ENCODE measurements at places on chromosomes 2 and 18.
A peak's percentile ranks its signal among the peaks of the same experiment; 100 is the strongest.

GRCh38 chr2:133837441-133838094 lies 269.3 kb upstream of the NCKAP5 start:
- DNase-seq: no peak

DNA sequence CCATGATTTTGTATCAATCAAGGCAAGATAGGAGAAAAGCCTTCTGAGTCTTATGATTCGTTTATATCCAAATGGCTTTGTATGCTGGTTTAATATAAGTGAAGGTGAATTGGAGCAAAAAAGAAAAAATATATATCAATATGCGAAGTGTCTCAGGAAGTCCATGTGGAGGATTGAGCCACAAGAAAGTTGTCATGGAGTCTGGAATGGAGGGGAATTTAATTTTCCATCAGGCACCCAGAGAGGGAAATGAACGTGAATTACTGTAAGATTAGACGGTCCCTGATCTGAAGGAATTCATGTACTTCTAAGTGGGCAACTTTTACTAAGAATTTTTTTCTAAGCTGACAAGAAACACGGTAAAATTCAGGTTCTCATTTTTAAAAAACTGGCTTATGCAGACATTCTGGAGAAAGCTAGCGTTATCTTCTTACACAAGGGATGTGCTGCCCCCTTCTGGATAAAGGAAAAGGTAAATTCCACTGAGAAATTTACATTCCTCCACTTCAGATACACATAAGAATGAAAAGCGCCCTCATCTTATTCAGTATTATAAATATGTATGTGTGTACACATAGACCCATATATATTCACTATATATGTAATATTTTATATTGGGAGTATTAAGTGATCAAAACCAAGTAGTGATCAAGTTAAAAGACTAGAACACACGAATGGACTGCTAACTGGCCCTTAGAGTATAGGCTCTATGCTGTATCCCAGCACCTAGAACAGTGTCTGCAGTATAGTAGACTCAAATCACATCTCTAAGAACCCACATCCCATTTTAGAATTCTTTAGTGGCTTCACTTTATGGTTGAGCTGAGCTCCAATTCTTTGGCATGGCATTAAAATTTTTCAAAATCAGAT lies 289.0 kb upstream of the TFPI start:
- DNase-seq: peak; percentile 27

GRCh38 chr2:180554330-180554729 lies 426.1 kb upstream of the UBE2E3 start:
- no peak for DNase-seq

DNA sequence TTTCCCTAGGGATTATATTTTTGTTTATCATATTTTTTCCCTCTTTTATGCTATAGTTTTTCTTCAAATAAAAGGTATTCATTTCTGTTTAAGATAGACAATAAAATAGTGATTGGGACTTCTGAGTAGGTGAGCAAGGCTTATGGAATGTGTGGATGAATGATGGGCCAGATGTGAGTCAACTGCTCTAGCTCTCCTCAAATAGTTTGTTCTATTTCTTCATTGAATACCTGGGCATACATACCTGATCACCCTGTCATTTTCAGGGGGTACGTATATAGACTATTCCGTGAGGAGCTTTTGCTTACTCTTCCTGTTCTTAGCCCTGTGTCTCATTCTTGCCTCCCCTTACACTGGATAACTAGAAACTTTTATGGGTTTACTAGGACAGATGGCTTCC lies 41.9 kb downstream of the BABAM2 start:
- DNase-seq: no peak

DNA sequence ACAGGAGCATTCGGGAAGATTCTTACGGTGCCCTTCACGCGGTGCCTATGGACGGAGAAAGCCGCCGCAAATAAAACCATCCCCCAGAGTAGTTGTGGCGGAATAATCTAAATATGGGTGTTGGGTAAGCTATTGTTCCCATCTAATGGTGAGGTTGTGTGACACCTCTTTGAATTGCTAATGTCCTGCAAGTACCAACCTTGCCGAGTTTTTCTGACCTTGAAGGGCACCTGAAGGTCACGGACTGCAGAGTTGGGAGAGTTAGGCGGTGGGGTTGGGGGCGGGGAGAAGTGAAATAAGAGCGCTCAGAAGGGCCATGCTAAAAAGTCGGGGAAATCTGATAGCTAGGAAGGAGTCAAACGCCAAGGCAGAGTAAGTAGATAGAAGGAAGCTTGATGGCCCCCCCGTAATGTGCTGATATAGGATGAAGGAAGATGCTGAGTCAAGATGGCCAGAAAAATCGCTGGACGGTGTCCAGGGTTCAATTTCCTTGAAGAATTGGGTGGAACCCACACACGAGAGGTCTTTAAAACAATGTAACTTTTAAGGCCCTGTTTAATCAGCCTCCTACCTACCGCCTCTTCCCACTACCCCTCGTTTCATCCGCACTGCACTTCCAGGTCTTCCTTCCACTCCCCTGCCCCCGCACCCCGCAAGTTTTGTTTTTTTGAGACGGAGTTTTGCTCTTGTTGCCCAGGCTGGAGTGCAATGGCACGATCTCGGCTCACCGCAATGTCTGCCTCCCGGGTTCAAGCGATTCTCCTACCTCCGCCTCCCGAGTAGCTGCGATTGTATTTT lies 600 bp downstream of the KATNAL2 start:
- peak; percentile 73 for DNase-seq

- no peak for DNase-seq
These were observed 12.8 kb downstream of the RNF103 start for GRCh38 chr2:86610871-86611270.
